ENCODE measurements at places on chromosomes 4 and X.

GRCh38 chr4:102807345-102807744 is 20.0 kb downstream of the UBE2D3 start:
- DNase-seq: no peak

GRCh38 chrX:118216087-118216486 is 99.5 kb upstream of the KLHL13 start:
- DNase-seq: no peak

- DNase-seq: no peak
These were observed 92.1 kb downstream of the SH3KBP1 start for GRCh38 chrX:19795307-19795706.

DNA sequence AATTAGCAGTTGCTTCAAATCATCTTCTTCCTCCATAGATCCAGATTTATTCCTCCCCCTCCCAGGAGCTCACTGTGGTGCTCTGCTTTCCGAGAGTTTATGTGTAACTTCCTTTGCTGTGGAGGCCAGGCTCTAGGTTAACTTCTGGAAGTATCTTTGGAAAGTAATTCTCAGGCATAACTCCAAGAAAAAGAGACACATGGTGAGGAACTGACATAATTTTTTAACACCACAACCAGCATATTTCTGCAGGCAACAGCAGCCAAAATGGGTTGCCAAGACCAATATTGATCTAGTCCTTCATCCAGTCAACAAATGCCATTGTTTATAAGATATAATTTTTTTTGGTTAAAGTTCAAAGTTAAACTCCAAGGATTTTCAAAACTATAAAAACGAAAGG is 114.5 kb upstream of the RBPJ start:
- DNase-seq: peak; percentile 71

GRCh38 chr4:115424852-115425251 is 311.4 kb upstream of the NDST4 start:
- no peak for DNase-seq

GRCh38 chr4:140704964-140705363 is 51.2 kb downstream of the TBC1D9 start:
- no peak for DNase-seq

- DNase-seq: peak; percentile 89
These were observed 175.7 kb upstream of the MXRA5 start for GRCh38 chrX:3522101-3522650.

DNA sequence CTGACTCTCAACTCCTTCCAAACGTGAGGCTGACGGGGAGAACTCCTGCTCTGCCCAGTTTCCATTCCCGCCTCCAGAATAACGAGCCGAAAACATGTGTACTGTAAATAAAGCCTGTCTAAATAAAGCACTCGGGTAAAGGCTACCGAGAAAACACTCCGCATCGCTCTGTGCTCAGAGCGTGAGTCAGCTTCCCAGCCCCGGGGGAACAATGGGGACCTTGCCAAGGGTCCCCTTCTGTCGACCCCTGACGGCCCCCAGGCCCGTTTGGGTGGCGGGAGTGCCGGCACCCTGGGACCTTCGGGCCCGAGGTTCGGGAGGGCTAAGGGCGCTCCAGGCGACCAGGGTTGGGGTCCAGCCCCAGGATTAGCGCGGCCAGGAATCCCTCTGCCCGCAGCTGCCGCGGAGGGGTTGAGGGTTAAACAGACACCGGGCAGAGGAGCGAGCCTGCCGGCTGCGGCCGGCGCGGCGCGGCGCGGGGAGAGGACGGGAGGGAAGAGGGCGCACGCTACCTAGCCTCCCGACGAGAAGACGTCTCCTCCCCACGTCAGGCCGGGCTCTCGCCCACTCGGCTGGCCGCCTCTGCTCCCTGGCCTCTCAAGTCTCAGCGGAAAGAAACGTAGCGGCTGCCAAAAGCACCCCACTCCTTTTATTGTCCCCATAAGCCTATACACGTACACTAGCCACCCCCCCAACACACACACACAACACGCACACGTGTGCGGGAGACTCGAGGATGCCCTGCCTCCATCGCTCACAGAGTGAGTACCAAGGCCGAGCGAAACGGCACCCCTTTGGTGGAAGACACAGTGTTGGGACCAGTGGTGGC is 85.5 kb downstream of the BCOR start:
- DNase-seq: no peak

- no peak for DNase-seq
These were observed 9.2 kb upstream of the BGN start for GRCh38 chrX:153485396-153486080.

- DNase-seq: no peak
These were observed 38.2 kb downstream of the AFF1 start for GRCh38 chr4:86972997-86973396.

DNA sequence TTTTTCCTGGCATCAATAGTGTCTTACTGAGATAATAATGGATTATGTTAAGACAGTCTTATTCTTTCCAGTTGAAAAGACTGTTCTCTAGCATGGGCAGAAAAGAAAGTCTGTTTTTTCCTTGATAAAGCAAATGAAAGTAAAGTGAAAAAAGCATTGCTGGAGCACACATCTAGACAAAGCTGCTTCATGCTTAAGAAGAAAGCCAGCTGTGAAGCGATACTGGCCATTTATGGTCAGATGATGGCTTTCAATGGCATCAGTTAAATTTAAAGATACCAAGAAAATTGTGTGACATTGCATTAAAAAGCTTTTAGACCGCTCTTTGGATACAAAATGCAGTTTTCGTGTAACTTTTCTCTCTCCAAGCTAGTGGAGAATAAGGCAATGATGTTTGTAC is 242.1 kb upstream of the TRAM1L1 start:
- DNase-seq: no peak

DNA sequence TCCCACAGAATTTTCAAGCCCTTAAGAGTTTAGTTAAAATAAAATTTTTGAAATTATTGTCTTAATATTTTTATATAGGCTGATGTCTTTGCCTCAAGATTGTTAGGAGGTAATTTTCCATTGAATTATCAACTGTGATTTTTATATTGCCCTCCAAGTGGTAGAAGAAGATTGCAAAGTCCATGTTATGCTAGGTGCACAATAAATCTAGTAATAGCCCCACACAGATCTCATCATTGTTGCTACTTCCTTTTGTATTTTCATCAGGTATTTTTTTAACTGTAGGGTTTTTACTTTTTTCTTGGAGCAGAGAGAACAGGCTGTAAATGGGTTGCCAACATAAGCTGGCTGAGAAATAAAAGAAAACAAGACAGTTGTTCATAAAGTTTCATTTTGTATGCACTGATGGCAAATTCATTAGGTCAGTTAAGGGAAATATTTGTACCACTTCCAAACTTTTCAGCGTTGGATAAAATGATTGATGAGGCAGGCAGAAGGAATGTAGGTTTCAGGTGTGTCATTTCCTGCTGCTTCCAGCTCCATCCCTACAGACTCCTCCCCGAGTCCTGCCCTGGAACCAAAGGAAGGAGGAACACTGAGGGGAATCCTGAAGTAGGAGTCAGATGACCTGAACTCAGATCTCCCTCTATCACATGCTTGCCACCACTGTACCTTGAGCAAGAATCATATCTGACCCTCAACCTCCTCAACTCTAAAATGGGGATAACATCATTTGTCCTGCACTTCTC is 105.5 kb downstream of the PRRG1 start:
- DNase-seq: peak; percentile 10

GRCh38 chrX:134727363-134727762 is 69.1 kb upstream of the PLAC1 start:
- no peak for DNase-seq

- DNase-seq: no peak
These were observed 170.6 kb downstream of the KDR start for GRCh38 chr4:54954656-54955388.

DNA sequence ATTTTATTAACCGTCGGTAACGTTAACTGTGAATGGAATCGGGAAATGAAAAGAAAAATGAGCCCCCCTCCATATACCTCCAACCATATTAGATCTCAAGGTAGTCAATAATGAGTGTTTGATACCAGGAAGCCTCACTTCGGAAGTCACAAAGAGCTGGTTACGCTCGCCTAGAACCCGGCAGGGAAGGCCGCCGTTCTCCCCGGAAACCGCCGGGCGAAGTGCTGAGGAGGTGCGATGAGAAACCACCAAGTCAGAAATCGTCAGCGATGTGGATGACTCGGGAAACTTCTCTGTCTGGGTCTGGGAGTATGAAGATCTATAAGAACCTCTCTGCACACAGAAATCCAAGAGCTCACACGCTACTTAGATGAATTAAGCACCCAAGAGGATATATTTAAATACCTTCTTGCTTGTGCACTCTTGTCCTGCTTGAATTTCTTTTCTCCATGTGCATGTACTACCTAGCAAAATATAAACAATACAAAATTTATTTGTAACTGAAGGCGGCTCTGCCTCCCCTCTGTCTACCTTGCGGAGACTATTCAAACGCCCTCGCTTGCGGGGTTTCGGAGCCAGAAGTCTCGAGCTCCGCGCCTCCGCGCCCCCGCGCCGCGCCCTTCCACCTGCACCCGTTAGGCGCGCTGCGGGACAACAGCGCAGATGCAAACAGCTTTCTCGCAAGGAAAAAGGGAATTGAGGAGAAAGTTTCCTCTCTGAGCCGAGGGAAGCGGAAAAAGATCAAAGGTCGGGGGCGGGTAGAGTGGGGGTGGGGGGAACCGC is 17.8 kb downstream of the NKX6-1 start:
- no peak for DNase-seq

DNA sequence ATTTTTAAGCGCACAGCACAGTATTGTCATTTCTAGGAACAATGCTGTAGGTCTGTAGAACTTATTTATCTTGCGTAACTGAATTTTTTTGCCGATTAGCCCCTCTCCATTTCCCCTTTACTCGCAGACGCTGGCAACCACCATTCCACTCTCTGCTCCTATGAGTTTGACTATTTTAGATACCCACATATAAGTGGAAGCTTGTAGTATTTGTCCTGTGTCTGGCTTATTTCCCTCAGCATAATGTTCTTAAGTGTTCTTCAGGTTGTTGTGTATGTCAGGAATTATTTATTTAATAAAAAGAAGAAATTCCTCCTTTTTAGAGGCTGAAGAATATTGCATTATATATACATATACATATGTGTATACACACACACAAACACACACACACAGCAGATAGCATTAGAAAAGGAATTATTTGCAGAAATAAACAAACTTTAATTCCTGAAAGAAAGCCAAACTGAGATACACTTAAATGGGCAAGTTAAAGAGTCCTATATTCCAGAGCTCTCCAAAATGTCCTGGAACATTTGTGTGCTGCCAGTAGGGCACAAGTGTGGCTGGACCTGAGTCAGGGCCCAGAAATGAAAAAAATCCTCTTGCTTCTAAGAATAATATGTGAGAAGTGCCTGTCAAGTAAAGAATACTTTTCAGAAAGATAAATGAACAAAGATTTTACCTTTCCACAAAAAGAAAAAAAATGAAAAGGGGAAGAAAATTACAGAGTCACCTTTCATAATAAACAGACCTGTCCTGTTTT is 4.5 kb upstream of the ZNF330 start:
- DNase-seq: no peak

GRCh38 chrX:100405424-100405823 is 4.6 kb downstream of the PCDH19 start:
- DNase-seq: no peak

DNA sequence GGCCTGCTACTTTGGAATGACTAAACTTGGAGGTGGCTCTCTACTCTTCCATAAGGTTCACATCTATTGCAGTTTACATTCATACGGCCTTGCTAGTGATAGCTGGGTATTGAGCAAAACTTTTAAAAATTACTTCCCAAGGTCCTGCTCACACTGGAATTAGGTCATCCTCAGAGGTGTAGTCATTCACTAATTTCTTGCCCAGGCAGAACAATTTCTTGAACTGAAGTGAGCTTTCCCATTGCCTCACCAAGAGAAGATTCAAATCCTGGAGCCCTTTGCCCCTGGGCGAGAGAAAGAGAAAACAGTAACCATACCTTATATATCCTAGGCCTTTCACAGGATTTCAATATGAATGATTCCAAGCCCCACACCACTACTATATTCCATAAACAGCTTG is 109.2 kb downstream of the GUCY2F start:
- no peak for DNase-seq
